Frontal cortex (tissue), 4 donors: ENCODE measurements at places on chromosomes 6 and 20.

GRCh38 chr20:23624324-23624691, 13.4 kb downstream of the CST3 start:
- DNase-seq, result no peak

- no peak for DNase-seq
Measured at GRCh38 chr6:39196673-39197091, 32.6 kb downstream of the KCNK5 start.

GRCh38 chr6:160133441-160134336, 12.1 kb downstream of the SLC22A1 start:
- DNase-seq, result no peak

DNA sequence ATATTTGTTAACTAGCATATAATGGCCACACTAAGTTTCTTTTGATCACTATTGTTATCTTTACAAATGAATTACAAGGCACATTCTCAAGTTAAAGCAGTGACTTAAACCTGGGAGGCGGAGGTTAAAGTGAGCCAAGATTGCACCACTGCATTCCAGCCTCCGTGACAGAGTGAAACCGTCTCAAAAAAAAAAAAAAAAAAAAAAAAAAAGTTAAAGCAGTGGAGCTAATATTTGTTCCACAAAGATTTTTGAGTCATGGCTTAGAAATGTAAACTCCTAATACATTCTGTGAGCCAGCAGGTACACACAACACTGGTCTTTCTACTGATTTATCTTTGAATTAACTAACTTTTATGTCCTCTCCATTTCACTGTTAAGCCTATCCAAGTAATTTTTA, 221.7 kb upstream of the HTR1E start:
- DNase-seq, result no peak

- DNase-seq, result no peak
Measured at GRCh38 chr20:8401556-8401955, 269.5 kb downstream of the PLCB1 start.

GRCh38 chr6:102355578-102355977, 962.1 kb downstream of the GRIK2 start:
- DNase-seq, result no peak

- no peak for DNase-seq
Measured at GRCh38 chr6:74749211-74750147, 456.4 kb downstream of the COL12A1 start.

GRCh38 chr6:3811191-3811590, 38.0 kb upstream of the FAM50B start:
- no peak for DNase-seq

- DNase-seq, result no peak
Measured at GRCh38 chr6:159604443-159604956, 88.5 kb downstream of the SOD2 start.

GRCh38 chr6:114288701-114289495, 53.9 kb downstream of the HS3ST5 start:
- no peak for DNase-seq

GRCh38 chr20:1790386-1790785, 104.8 kb upstream of the SIRPA start:
- no peak for DNase-seq

DNA sequence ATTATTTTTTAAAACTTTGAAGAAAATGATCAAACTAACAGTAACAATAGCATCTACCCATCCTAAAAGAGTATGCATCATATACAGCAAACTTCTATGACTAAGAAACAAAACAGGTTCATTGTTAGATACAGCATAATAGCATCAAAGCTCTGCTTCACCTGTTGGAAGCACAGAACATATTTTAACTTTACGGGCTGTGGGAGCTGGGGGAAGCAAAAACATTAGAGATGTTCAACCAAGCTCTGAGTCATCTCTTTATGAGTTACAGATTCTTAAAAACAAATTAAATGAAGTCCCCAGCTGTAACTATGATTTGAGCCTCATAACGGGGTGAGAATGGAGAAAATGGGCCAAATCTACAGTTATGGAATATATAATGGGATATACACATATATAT, 63.4 kb downstream of the SYNE1 start:
- no peak for DNase-seq

GRCh38 chr6:130150906-130151305, 71.8 kb downstream of the SAMD3 start:
- DNase-seq, result no peak

DNA sequence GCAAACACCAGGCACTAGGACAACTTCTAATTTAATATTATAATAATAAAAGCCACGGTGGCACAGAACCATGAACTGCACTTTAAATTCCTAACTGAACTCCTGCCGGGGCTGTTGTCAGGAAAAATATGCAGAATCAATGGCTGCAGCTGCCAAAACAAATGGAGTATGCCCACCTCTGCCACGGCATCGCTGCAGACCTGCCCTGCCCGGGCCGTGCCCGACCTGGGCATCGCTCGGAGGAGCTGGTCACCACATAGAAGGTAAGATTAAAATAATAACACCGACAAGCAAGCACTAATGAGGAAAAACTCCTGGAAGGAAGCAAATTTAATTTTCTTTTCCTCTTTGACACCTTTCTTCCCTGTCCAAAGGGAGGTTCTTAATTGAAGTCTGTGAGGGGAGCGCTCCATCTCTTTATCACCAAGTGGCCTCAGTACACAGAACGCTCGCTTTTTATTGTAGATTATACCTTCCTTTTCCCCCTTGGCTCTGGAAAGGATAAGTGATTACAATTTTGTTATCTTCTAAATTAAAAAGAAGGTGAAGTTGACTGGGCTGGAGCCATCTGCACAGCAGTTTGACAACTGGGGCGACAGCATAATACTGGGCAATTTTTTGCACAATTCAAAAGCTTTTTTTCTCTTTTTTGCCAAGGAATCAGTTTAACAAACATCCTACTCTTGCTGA, 351.3 kb downstream of the ZFAND3 start:
- DNase-seq, result no peak

- no peak for DNase-seq
Measured at GRCh38 chr6:159941286-159942113, 27.4 kb upstream of the IGF2R start.

DNA sequence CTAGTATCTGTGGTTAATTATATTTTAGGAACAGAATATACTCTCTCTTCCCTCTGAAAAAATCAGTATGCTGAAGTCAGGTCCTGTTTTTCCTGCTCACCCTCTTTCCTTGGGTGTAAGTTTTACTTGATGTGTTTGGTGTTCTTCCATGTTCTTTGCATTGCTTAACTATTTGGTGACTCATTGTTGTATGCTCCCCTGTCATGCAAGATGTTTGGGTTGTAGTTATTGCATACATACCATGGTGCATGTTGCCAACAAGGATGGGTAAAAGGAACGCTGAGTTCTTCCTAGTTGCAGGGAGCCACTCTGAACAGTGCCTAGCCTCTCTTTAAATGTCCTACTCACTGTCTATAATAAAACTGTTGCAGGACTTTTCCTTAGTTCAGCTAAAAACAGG, 207.9 kb upstream of the LAMP5 start:
- no peak for DNase-seq

- DNase-seq, result no peak
Measured at GRCh38 chr20:50034567-50035180, 51.9 kb downstream of the SNAI1 start.

GRCh38 chr6:34514112-34514511, 42.0 kb downstream of the SPDEF start:
- DNase-seq, result no peak
